Femur (tissue), 1 donor: ENCODE measurements at places on chromosomes 16 and 17.

GRCh38 chr17:75668489-75668888 lies 1.4 kb downstream of the SAP30BP start:
- no peak for DNase-seq

DNA sequence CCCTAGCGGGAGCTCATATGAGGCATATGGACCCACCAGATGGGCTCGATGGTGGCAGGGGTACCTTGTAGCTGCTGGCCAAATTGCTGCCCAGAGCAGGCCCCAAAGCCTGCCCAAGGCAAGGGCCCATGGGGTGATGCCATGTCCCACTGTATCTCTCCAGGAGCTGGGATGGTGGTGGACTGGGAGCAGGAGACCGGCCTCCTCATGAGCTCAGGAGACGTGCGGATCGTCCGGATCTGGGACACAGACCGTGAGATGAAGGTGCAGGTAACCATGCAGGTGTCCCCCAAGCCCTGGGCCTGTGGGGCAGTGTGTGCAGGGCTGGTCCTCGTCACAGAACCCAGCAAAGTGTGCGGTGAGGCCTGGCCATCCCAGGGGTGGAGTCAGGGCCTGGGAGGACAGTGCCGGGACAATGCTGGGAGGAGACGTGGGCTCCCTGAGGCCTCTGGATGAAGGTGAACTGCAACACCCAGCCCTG lies 34.1 kb upstream of the CHMP6 start:
- peak; percentile 13 for DNase-seq

DNA sequence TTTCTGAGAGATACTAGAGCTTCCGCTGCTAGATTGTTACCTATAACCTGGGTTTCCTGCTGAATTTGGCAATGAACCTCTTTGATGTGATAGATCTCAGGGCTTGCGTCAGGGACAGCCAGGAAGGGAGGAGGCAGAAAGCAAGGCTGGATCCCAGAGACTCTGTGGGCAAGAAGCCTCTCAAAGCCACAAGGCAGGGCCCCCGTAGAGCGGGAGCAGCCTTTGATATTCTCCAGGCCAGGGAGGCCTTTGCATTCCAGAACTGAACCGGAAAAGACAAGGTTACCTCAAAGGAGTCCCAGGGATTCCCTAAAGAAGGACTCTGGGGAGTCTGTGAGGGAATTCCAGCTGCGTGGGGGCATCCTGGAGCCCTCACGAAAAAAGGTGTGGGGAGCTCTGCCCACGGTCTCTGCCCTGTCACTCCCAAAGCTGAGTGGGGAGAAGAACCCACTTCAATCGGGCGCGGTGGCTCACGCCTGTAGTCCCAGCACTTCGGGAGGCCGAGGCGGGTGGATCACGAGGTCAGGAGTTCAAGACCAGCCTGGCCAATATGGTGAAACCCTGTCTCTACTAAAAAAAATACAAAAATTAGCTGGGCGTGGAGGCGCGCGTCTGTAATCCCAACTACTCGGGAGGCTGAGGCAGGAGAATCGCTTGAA lies 14.3 kb upstream of the SCIMP start:
- DNase-seq, result no peak

DNA sequence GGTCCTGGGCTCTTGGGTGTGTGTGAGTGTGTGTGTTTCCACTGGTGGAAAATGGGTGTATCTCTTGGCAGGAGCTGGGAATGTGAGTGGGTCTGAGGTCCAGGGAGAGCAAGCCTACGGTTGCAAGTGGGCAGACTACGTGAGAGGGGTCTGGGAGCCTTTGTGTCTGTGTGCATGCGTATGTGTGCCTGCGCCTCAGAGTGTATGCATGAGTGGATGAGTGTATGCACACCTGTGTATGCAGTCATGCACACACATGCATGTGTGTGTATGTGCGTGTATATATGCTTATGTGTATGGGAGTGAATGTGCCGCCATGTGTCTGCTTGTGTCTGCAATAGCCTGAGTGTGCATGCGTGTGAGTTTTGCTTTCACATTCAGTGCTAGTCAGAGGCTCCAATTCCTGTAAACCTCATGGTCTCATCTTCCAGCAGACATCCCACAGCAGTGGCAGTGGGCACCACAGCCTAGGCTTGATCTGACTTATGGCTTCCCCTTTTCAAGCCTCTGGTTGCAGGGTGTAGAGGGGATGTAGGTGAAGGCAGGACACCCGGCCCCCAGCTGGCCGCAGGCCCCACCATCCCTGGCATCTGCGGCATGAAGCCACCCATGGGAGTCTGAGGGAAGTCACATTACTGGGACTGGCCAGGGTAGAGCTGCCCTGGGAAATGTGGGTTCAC lies 19.7 kb upstream of the RMI2 start:
- DNase-seq, result no peak

DNA sequence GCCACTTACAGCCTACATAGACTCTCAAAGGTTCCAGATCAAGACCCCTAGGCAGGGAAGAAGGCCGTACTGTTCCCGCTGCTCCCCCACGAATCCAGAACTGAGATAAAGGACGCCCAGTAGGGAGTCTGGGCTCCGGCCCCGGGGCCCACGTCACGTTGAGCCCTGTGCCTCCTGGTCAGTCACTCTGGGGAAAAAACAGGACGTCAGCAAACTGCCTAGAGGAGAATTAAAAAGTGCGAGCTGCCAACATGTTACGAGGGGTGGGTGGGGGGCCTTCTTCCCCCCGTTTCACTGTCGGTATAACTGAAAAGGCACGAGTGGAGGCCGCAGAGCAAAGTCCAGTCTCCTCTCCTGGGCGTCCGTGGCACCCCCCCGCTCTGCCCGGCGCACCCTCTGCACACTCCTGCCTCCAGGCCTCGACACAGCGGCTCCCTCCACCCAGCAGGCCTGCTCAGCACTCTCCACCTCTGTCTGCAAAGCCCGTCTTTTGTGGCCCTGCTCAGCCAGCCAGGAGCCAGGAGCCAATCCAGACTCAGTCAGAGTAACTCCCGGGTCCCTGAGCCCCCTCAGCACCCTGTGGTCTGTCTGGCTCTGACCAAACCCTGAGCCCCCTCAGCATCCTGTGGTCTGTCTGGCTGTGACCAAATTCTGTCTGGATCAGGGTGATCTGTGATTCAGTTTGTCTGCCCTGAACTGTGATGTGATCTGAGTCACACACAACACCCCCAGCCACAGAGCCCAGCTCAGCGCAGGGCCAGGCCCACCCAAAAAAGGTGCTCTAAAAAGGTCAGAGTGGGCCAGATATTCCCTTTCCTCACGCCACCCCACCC lies 6.2 kb downstream of the ITGAE start:
- no peak for DNase-seq

GRCh38 chr16:86215979-86216585 lies 294.2 kb upstream of the FOXF1 start:
- no peak for DNase-seq

- DNase-seq, result peak; percentile 38
These were observed 43.6 kb upstream of the CACNG5 start for GRCh38 chr17:66791347-66791746.

- DNase-seq, result no peak
These were observed 584 bp upstream of the SLC16A5 start for GRCh38 chr17:75087182-75087557.

- no peak for DNase-seq
These were observed 30.0 kb downstream of the APPBP2 start for GRCh38 chr17:60496041-60496440.

GRCh38 chr17:61601297-61601696 lies 10.3 kb upstream of the NACA2 start:
- DNase-seq, result no peak

- DNase-seq, result peak; percentile 87
These were observed at the start of gene EDC4 for GRCh38 chr16:67872631-67873434. EDC4 (plus strand) TSS chr16:67873052; CDS start chr16:67873262, 210 bp downstream.

DNA sequence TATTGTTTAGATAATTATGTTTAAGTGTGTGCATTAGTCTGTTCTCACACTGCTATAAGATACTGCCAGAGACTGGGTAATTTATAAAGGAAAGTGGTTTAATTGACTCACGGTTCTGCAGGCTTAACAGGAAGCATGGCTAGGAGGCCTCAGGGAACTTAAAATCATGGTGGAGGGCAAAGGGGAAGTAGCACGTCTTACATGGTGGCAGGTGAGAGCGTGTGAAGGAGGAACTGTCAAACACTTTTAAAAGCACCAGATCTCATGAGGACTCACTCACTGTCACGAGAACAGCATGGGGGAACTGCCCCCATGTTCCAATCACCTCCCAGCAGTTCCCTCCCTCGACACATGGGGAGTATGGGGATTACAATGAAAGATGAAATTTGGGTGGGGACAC lies 203.5 kb upstream of the GOT2 start:
- DNase-seq, result no peak

DNA sequence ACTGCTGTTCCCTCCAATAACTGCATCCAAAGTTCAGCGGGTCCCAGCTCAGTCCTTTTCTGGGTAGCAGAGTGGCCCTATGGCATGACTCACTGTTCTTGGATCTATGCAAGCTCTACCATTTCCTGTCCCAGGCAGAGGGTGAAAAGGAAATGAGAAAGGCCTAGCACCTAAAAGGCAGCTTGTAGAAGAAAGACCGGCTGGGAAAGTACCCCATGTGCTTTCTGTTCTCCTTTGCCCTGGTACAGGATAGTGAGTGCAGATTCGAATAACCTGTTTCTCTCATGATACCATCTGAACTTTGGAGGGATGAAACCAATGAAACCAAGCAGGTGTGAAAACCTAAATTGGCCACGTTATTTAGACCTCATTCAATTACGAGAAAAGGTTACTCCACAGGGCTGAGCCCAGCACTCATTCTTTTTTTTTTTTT lies 12.7 kb upstream of the HASPIN start:
- DNase-seq, result no peak

DNA sequence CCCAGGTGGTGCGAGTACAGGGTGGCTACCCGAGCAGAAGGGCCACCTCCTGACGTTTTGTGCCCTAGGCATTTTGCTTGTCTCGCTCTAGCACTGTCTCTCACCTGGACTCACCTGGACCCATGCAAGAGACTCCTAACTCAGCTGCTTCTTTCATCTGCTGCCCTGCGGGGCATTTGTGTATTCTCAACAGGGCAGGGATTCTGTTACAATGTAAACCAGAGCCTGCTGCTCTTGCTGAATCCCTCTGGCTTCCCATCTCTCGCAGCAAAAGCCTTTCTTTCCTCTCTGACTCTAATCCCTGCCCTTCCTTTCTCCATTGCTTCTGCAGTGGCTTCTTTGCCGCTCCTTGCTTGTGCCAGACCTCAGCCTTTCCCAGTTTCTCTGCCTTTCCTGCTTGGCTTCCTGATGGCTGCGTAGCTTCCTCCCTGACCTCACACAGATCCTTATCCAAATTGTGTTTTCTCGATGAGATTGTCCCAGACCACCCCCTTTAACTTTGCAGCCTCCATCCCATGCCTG lies 10.2 kb downstream of the ARSG start:
- no peak for DNase-seq

DNA sequence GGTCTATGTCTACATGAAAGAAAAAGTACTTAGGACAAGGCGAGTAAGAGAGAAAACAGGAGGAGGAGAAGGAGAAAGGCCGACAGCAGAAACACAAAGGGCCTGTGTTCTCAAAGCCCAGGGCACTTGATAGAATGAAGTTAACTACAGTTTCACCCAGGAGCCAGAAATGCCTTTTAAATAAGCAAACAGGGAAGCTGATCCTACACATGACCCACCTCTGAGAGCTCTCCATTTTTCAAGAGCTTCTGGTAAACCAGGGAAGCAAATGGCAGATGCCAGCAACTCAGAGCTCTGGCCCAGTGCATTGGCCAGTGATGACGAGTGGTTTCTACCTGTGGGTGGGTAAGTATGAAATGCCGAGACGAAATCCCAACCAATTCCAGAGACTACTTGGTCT lies 163.4 kb downstream of the ZFHX3 start:
- DNase-seq, result no peak

- no peak for DNase-seq
These were observed 20.3 kb downstream of the SMG6 start for GRCh38 chr17:2283302-2283701.

- no peak for DNase-seq
These were observed 577.9 kb downstream of the HS3ST4 start for GRCh38 chr16:26269673-26270072.

DNA sequence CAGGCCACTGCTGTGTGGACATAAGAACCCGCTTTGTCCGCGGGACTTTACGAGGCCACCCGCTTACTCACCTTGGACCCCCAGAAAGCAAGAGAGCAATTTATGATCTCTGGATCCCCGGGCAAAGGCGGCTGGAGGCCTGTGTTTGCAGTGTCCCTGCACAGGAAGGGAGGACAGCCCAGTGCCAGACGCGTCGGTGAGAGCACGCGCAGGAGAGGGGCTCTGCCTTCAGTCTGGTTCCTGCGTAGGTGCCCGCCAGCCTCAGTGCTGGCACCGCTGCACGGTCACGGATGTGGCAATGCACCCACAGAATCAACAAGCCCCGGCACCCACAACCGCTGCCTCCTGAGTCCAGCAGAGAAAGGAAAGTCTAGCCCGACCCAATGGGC lies 248.4 kb downstream of the C16orf95 start:
- DNase-seq, result no peak
